Ovary (tissue), 10 donors: ENCODE measurements at places on chromosomes 13 and 19. TPM values are rescaled to one million over a fixed set of nuclear protein-coding genes. Genes with fewer than 3 reads are reported as not detected.

The NLRP7 gene
- total RNA-seq = not detected

The LRFN3 gene
- 29.0 TPM for total RNA-seq

The KCTD12 gene
- total RNA-seq = 91.3 TPM

The ZFR2 gene
- total RNA-seq = not detected

The PSG3 gene
- not detected for total RNA-seq

The MYPOP gene
- 9.1 TPM for total RNA-seq

The GNG7 gene
- total RNA-seq = 15.1 TPM

The ZNF580 gene
- 67.4 TPM for total RNA-seq

The ZNF723 gene
- not detected for total RNA-seq

The FFAR1 gene
- 2.7 TPM for total RNA-seq

DNA sequence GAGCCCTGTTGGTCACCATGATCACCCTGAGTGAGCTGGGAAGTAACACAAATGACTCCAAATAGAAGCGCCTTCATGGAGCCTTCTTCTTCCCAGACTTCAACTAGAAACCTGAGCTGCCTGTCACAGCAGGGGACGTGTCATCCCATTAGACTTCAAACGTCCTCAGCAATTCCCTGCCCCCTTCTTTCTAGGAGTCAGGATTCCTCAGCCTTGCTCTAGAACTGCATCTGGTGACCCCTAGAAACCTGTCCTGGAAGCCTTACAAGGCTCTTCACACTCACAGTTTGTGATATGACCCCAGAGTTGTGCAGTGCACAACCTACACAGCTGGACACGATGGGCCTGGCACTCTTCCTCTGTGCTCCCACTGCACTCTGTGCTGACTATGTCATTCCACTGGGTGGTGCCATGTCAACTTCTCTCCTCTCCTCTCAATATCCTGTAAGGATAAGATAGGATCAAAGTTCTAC is 23.6 kb upstream of the TTYH1 start:
- no peak overlapping the region for H3K4me3 ChIP-seq
- no peaks in the 10 kb centered on the region for H3K27me3 ChIP-seq
- H3K27ac ChIP-seq = no peak overlapping the region
- DNase-seq = no peak

GRCh38 chr13:58463841-58464240 is 832.3 kb downstream of the PCDH17 start:
- no peaks in the 10 kb centered on the region for H3K4me1 ChIP-seq
- DNase-seq = no peak

- no peaks in the 10 kb centered on the region for H3K27me3 ChIP-seq
- H3K4me1 ChIP-seq = peaks cover 5% of the 10 kb centered on the region
- no peak for DNase-seq
- no peak overlapping the region for H3K27ac ChIP-seq
- H3K4me3 ChIP-seq = no peak overlapping the region
Observed at GRCh38 chr19:18677156-18677555, 6.3 kb upstream of the CRTC1 start.

DNA sequence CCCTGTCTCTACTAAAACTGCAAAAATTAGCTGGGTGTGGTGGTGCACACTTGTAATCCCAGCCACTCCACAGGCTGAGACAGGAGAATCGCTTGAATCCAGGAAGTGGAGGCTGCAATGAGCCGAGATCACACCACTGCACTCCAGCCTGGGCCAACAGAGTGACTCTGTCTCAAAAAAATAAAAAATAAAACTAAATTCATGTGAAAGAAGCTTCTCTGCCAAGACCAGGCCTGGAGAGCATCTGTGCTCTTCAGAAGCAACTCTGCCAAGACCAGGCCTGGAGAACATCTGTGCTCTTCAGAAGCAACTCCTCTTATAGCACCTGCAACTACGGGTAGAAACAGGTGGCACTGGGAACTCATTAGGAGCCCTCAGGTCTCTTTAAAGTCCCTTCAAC is 37.7 kb downstream of the CRYL1 start:
- H3K36me3 ChIP-seq = no peaks in the 10 kb centered on the region
- H3K27me3 ChIP-seq = no peaks in the 10 kb centered on the region
- no peaks in the 10 kb centered on the region for H3K4me1 ChIP-seq
- DNase-seq = no peak
- no peak overlapping the region for H3K27ac ChIP-seq

GRCh38 chr13:110826861-110827672 is 87.8 kb downstream of the ANKRD10 start:
- no peak overlapping the region for H3K27ac ChIP-seq
- no peaks in the 10 kb centered on the region for H3K36me3 ChIP-seq
- no peak for DNase-seq
- H3K4me1 ChIP-seq = peaks cover 4% of the 10 kb centered on the region

DNA sequence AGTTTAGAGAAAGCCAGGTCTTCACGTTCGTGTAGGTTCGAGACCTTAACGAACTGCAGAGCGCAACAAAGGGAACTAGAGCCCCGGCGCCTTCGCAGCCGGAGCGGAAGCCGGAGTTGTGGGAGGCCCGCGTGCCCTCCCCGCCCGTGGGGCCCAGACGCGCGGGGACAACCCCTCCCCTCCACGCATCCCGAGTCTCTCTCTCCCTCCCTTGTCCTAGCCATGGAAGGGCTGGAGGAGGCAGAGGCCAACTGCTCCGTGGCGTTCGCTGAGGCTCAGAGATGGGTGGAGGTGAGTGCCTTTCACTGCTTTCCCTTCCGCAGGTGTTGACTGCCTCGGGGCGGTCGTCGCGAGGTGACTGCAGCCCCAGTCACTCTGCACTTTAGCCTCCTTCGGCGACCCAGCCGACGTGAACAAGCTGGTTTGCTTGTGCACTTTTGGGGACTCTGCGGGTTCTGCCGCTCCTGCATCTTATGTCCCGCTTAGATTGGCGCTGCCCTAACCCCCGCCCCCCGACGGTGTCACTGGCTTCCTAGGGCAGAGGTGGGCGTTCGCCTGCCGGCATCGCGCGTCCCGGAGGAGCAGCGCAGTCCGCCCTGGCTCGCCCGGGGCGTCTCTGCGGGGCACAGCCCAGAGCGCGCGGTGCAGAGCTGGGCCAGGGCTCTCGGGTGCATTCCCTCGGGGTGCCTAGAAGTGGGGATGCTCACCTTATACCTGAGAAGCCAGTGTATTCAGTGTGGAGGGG is 478 bp downstream of the LMO7 start:
- DNase-seq = peak; percentile 44
- H3K27ac ChIP-seq = no peak overlapping the region
- H3K27me3 ChIP-seq = no peaks in the 10 kb centered on the region
- H3K4me3 ChIP-seq = peak overlapping the region; percentile 51
- H3K4me1 ChIP-seq = no peaks in the 10 kb centered on the region

GRCh38 chr19:11377237-11377636 is 2.8 kb downstream of the SWSAP1 start:
- peaks cover 19% of the 10 kb centered on the region for H3K4me1 ChIP-seq
- H3K4me3 ChIP-seq = no peak overlapping the region
- no peaks in the 10 kb centered on the region for H3K36me3 ChIP-seq
- H3K27me3 ChIP-seq = no peaks in the 10 kb centered on the region
- no peak overlapping the region for H3K27ac ChIP-seq
- peak; percentile 64 for DNase-seq

DNA sequence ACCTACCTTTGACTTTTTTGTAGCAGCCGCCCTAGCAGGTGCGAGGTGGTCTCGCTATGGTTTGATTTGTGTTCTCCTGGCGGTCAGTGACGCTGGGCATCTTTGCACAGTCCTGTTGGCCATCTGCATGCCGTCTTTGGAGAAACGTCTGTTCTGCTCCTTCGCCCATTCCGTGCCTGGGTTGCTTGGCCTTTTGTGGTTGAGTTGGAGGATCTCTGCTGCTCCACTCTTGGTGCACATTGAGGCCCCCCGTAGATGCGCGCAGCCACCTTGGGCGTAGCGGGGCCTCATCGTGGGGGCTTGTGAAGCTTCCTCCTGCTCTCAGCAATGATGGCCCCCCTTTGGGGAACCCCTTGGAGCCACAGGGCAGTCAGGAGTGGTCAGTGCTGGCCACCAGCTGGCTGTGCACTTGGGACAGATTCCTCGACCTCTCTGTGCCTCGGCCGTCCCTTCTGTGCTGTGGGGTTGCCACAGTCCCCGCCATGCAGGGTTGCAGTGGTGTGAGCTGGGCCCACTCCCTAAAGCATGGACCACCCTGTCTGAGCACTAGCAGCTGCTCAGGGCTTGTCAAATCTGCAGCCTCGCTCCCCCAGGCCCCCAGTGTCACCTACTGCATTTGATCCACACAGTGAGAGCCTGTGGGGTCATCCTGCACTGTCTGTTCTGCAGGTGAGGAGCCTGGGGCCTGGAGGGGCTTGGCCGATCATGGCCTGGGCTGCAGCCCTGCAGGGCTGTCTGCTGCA is 170.8 kb downstream of the KDM4B start:
- no peak overlapping the region for H3K4me3 ChIP-seq
- no peaks in the 10 kb centered on the region for H3K27me3 ChIP-seq
- DNase-seq = no peak
- no peaks in the 10 kb centered on the region for H3K36me3 ChIP-seq
- no peak overlapping the region for H3K27ac ChIP-seq
- H3K4me1 ChIP-seq = no peaks in the 10 kb centered on the region

DNA sequence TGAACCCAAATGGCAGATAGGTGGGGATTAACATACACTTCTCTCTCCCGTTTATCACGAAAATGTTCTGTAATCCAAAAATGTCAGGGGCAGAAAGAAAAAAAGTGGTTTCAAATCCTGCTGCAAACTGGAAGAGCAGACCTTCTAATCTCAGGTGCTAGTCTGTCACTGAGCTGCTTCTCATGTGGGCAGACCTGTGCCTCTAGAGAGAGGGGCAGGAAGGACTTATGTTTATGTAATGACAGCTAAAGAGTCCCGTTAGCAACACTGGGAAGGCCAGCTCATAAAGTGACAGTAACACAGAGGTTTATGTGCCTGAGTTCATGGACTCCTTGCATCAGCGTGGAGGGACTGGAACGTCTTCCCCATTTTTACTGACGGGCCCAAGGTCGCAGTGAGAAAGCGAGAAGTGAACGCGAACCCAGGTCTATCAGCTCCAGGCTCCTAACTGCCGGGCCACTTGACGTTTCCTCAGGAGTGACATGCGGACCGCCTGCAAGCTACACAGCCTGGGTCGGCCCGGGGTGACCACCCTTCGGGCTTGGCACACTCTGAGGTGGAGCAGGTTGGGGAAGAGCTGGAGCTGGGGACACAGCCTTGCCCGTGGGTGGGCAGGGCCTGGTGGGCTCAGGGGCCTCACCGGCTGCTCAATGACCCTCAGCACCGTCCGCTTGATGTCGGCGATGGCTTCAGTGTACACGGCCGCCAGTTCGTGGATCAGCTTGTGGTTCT is 9.6 kb upstream of the RSPH6A start:
- H3K4me1 ChIP-seq = no peaks in the 10 kb centered on the region
- H3K27me3 ChIP-seq = no peaks in the 10 kb centered on the region
- H3K4me3 ChIP-seq = no peak overlapping the region
- no peaks in the 10 kb centered on the region for H3K36me3 ChIP-seq

DNA sequence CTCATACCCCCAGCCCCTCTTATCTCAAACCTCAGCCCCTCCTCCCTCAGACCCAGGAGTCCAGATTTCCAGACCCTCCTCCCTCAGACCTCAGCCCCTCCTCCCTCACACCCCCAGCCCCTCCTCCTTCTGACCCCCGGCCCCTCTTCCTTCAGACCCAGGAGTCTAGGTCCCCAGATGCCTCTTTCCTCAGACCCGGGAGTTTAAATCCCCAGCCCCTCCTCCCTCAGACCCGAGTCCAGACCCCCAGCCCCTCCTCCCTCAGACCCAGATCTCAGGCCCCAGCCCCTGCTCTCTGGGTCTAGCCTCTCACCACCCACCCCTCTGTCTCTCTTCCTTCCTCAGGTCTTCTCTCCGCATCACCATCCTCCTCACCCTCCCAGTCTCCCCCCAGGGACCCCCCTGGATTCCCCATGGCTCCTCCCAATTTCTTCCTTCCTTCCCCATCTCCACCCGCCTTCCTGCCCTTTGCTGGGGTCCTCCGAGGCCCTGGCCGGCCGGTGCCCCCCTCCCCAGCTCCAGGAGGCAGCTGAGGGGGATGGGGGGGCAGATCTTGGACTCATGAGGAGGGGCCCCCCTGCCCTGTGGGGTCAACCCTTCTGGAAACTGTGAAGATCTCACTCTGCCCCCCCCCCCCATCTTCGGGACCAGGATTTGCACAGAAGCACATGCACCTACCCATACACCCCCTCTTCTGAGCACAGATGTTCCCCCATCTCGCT is 10.7 kb downstream of the BCL3 start:
- peak; percentile 41 for DNase-seq
- H3K4me1 ChIP-seq = peaks cover 22% of the 10 kb centered on the region
- H3K27ac ChIP-seq = no peak overlapping the region
- no peak overlapping the region for H3K4me3 ChIP-seq
- H3K36me3 ChIP-seq = no peaks in the 10 kb centered on the region

GRCh38 chr19:3494051-3494450 is 6.4 kb downstream of the DOHH start:
- no peaks in the 10 kb centered on the region for H3K36me3 ChIP-seq
- DNase-seq = no peak
- no peak overlapping the region for H3K27ac ChIP-seq
- no peak overlapping the region for H3K4me3 ChIP-seq
- no peaks in the 10 kb centered on the region for H3K4me1 ChIP-seq

- no peaks in the 10 kb centered on the region for H3K27me3 ChIP-seq
- peak overlapping the region; percentile 94 for H3K27ac ChIP-seq
- H3K4me1 ChIP-seq = peaks cover 1% of the 10 kb centered on the region
- H3K36me3 ChIP-seq = no peaks in the 10 kb centered on the region
- no peak for DNase-seq
Observed at GRCh38 chr13:46554951-46555350, 2.0 kb downstream of the LRCH1 start.

DNA sequence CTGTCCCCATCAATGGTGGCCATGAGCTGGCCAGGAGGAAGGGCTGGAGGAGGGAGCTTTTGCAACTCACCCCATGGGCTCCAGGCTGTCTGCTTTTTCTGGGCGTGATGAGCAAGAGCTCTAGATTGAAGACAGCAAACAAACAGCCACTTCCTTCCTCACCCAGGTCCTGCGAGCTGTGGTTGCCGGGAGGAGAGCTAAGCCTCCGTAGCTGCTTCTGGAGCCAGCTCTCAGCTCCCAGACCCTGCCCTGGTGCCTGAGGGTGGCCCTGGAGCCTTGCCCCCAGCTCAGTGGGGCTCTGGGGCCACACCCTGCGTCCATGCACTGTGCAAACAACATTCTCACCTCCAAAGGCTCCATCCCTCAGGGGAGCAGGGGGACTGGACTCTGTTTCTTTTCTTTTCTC is 6.2 kb downstream of the MYO1F start:
- no peaks in the 10 kb centered on the region for H3K27me3 ChIP-seq
- H3K4me3 ChIP-seq = no peak overlapping the region

DNA sequence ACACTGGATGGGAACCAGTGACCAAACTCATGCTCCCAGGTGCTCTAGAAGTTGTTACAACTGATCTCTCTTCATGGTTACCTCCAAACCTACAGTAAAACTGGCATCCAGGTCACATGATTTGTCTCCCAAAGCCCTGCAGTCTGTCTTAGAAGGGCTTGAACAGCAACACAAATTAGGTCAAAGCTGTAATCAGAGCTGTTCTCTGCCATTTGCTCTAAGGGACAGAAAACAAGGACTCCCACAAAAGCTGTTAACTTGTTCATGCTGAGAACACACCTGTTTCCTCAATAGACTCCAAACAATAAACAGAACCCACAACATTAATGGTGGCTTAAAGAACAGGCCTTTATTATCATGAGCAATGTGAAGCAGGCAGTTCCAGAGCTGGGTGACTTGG is 8.0 kb downstream of the ZNF671 start:
- no peak for DNase-seq
- no peaks in the 10 kb centered on the region for H3K36me3 ChIP-seq
- H3K4me3 ChIP-seq = no peak overlapping the region
- no peaks in the 10 kb centered on the region for H3K4me1 ChIP-seq
- H3K27me3 ChIP-seq = no peaks in the 10 kb centered on the region
